ENCODE measurements at places on chromosomes 11 and 22.

GRCh38 chr11:83583757-83584366, 297.7 kb upstream of the CCDC90B start:
- DNase-seq: peak; percentile 16

DNA sequence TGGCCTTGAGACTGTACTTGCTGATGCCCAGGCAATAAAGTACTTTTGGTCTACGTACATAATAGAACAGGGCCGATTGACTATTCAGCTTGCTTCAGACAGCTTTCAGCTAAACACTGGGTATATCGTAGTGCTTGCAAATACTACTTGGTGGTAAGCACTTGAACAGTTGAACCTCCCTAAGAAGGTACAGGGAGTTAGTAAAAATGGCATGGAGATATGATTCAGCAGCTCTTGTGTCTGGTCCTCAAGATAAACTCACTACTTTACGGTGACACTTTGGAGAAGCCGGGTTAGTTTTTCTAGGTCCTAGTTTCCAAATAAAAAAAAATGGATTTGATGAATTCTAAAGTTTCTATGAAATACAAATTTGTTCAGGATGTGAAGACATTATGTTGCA, 7.3 kb downstream of the CCDC117 start:
- no peak for DNase-seq

DNA sequence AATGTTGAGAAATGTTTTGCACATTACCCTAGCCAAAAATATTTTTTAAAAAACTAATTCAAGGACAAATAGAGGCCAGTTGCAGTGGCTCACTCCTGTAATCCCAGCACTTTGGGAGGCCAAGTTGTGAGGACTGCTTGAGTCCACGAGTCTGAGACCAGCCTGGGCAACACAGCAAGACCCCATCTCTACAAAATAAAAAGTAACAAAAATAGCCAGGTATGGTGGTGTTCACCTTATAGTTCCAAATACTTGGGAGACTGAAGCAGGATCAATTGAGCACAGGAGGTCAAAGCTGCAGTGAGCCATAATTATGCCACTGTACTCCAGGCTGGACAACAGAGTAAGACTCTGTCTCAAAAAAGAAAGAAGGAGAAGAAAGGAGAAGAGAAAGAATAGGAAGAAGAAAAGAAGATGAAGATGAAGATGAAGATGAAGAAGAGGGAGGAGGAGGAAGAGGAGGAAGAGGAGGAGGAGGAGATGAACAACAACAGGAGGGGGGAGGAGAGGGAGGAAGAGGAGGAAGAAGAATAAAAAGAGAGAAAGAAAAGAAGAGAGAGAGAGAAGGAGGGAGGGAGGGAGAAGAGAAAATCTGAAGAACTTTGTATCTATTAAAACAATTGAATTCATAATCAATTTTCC, 136.5 kb downstream of the TTC28 start:
- no peak for DNase-seq

- DNase-seq: no peak
These were observed 2.0 kb upstream of the MAPK11 start for GRCh38 chr22:50272044-50272802.

- no peak for DNase-seq
These were observed 824.9 kb downstream of the TBC1D22A start for GRCh38 chr22:47587361-47587760.

Measured in GM12891 (cell line).